Astrocyte of the hippocampus (primary cell): ENCODE measurements at places on chromosomes 11 and 22.

GRCh38 chr22:32216911-32217310 lies 12.0 kb upstream of the RFPL2 start:
- DNase-seq: no peak

DNA sequence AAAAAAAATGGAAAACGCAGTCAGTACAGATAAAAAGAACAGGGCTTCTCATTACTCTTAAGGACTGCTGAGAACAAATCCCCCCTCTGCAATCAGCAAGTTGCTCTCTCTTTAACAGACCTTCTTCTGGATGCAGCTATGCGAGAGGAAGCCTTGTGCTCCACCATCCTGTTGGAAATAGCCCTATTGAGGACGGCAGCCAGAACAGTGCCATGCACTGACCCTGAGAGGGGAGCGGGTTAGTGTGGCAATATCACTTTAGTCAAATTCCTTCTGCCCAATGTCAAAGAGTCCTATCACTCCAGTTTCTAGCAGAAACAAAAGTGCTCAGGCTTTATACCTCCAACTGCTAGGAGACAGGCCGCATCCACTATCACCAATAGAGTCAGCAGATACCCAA lies 6.9 kb downstream of the RBM4B start:
- no peak for DNase-seq

GRCh38 chr11:119481667-119482400 lies 58.9 kb upstream of the THY1 start:
- DNase-seq: no peak

- DNase-seq: peak; percentile 87
Measured at GRCh38 chr22:19799322-19800190, 39.0 kb downstream of the TBX1 start.

DNA sequence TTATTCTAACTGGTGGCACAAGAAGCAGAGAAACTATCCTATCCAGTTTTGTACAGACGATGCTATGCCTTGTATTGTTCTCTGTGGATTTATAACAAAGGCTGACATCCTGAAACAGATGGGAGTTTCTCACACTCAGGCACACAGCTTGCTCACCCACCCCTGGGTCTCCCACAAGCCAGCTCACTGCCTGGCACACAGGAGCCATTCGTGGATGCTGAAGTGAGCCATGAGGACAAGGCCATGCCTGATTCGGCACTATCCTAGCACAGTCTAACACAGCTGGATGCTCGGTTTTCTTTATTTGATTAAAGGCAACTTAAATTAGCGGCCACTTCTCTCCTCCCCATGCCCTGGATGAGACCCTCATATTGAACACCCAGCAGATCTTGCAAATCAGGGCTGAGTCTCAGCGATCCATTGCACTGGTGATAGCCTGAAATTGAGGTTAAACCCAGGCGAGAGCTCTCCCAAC lies 25.7 kb upstream of the TMPRSS4 start:
- no peak for DNase-seq
